ENCODE measurements at places on chromosomes 3 and 15. TPM values are rescaled to one million over a fixed set of nuclear protein-coding genes. Genes with fewer than 3 reads are reported as not detected.

RASGRF1 gene
- 0.16 TPM for total RNA-seq

RTP3 gene
- total RNA-seq = not detected

MKRN3 gene
- total RNA-seq = 3.8 TPM

CPNE9 gene
- total RNA-seq = 1.3 TPM

IGSF10 gene
- not detected for total RNA-seq

ACAD9 gene
- 60.2 TPM for total RNA-seq

SPESP1 gene
- not detected for total RNA-seq
